Activated naive CD8-positive, alpha-beta T cell treated with anti-CD3 and anti-CD28 coated beads, Interleukin-2, amount 10 ng/mL, durations not matched to agents 7 days and 5 days (primary cell): ENCODE measurements at places on chromosomes 2 and 18.

DNA sequence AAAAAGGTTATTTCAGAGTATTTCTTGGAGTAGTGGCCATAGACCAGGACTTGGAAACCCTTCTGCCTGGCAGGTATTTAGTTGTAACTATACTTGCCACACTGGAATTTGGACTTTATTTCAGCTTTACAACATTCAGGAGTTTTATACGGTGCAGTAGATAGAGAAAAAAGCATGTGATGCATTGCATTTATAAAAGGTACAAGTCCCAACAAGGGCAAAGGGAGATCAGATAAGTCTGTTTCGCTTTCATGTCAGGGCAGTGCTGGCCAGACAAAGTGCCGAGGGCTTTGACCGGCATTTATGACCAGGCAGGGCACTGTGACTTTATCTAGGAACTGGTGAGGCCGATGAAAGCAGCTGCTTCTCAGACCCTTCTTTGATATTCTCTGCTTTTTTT, 145.4 kb downstream of the RTN4 start:
- no peak for DNase-seq

DNA sequence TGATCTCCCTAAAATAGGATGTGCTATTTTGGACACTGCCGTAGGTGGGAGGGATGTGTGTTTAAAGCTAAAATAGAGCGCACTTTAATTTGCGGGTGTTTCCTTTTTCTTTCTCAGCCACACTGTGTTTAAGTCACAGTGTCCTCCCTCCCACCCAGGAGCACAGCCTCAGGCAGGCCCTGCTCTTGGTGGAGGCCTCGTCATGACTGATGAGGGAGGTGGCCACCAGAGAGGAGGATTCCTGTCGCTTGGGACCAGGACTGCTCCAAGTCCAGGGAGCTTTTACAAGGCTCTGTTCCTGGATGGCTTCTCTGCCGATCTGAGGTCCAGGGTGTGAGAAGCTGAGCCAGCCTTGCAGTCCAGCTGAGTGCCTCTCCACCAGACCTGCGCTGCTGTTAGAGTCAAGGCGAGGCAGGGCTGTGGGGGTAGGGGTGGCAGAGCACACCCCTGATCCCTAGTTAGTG, 33.5 kb downstream of the INPP4A start:
- DNase-seq: peak; percentile 22

GRCh38 chr2:176490061-176490861, 221.0 kb downstream of the MTX2 start:
- no peak for DNase-seq

DNA sequence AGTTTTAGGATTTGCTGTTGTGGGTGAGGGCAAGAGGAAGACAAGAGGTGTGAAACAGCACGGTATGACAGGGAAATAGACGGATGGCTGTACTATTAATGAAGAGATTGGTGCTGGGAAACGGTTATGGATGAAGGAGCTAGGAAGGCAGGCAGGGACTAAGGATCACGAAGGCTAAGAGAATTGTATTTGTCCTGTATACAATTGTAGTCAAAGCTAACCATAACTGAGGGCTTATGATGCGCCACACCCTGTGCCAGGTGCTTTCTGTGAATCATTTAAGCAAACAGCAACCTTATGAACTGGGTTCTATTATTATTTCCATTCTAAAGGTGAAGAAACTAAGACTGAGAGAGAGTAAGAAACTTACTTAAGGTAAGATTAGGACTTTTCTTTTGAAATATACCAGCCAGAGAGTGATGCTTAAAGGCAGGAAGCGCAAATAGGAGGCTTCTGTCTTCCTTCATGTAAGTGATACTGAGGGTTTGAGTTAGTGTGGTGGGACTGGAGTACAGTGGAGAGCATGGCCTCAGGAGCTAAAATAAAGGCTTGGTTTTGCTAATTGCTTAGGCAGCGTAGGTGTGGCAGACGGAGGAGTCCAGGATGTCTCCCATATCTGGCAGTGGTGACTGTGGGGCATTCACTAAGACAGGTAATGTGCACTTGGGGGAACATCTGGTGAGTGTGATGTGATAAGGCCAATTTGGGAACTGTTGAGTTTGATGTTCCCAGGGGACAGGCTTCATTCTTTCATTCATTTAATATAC, 85.8 kb downstream of the PLEKHM3 start:
- no peak for DNase-seq

- no peak for DNase-seq
Measured at GRCh38 chr18:9206421-9206820, 69.8 kb downstream of the ANKRD12 start.

GRCh38 chr2:163697846-163698637, 37.8 kb downstream of the FIGN start:
- DNase-seq: no peak

DNA sequence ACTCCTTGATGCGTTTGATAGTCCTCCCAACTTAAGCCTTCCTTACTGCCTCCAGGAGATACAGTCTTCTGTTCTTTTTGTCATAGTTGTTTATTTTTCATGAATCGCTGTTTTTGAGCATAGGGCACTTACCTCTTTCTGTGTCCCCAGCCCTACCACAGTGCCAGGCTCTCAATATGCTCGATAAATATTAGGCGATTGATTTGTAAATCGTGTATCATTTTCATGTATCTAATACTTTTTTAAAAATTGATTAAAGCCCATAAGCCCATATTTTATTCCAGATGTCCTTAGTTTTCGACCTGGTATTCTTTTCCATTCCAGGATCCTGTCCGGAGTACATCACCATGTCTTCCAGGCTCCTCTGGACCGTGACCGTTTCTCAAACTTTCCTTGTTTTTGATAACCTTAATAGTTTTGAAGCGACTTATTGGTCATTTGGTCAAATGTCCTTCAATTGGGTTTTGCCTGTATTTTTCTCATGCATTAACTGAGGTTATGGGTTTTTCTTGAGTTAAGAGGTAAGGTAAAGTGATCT, 444 bp upstream of the MMADHC start:
- no peak for DNase-seq

DNA sequence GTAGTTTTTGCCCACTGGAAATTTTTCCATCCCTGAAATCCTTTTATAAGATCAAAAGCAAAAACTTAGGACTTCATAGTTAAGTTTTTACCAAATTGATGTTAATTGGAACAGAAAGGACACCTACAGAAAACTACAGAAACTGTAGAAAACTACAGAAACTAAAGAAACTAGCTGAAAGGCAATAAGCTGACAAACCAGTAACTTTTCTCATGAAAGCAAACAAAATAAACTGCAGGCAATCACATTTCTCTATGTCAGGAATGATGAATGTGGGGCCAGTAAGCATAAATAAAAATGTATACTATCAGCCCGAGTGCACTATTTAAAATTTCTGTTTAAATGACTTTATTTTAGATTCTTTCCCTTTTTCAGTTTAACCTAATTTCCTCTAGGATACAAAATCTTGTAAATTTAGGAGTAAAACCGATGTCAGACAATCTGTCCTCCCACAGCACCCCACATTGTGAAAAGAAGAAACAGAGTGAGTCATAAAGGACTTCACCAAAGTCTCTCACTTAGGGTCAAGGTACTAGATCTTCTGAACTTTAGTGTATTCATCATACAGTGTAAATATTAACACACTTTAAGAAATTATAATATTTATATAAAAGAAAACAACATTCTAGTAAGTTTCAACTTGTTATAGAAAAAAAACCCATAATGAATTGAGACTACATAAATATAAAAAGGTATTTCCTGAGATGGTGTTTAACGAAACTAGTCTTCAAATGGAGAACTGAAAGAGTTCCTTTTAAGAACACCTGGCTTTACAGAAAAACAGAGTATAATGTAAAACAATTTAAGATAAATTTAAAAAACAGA, 46.6 kb downstream of the USP40 start:
- no peak for DNase-seq

DNA sequence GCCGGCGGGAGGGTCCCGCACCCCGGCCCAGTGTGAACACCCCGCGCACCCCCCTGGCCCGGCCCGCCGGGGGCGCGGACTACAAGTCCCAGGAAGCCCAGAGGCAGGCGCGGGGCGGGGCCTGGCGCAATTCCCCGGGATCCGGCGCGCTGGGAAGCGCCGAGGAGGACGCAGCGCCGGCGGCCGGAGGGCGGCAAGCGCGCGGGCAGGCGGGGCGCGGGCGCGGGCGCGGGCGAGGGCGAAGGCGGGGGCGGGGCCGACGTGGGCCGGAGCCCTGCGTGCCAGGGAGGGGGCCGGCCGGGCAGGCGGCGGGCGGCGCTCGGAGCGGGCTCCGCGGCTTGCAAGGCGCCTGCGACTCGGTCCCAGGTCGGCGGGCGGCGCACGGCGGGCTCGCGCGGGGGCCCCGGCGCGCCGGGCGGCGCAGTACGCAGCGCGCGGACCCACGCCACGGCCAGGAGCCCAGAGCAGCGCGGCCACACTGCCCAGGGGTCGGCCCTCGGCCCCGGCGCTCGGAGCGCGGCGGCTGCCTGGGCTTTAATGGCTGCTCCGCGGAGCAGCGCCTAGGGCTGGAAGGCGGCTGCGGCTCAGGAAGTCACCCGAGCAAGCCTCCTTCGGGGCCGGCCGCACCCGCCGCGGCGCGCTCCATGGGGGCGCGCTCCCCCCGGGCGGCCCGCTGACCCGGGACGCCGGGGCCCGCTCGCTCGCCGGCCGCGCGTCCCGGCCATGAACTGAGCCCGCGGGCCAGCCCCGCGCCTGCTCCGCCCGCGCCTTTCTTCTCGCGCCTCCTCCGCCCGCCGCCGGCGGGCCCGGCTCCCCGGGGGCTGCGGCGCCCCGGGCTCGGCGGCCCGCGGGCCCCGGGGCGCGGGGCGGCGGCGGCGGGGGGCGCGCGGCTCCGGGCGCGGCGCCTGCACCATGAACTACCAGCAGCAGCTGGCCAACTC, at the start of gene AGAP1:
Gene AGAP1, plus strand, starts transcription at position 269 of the 941 bp plus-strand sequence.
- DNase-seq: peak; percentile 52

- DNase-seq: no peak
Measured at GRCh38 chr2:128490881-128491691, 172.4 kb upstream of the HS6ST1 start.

- DNase-seq: no peak
Measured at GRCh38 chr2:182867426-182868053, 1.1 kb upstream of the FRZB start.

GRCh38 chr2:135728064-135728743, 13.5 kb upstream of the UBXN4 start:
- no peak for DNase-seq

GRCh38 chr2:19371996-19372582, 13.7 kb upstream of the OSR1 start:
- DNase-seq: no peak

DNA sequence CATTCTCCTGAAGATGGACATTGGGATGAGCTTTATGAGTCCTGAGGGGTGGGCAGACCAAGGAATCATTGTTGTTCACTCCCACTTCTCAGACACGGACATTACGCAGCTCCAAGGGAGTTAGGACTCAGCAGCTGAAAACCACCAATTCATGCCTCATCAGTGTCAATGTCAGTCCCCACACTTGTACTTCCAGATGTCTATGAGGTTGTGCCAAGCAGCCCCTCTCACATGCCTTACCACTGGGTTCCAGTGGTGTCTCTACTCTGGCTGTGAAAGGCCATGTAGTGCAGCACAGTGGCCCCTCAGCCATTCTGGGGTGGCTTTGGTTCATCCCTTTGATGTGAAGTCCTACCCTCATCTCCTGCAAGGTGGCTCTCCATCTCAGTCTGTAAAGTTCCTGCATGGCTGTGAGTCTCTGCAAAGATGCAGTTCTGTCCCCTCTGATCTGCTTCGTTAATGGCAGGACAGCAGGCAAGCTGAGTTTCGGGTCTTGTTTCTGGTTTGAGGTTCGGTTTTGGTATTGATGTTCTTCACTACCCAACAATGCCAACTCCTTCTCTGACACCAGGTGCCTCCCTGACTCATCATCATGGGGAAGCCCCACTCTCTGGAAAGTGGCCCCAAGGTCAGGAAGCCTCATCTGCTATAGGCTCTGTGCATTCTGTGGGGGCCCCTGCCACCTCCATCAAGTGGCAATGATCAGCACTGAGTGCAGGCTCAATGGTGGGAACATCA, 14.0 kb upstream of the COL6A3 start:
- DNase-seq: no peak

DNA sequence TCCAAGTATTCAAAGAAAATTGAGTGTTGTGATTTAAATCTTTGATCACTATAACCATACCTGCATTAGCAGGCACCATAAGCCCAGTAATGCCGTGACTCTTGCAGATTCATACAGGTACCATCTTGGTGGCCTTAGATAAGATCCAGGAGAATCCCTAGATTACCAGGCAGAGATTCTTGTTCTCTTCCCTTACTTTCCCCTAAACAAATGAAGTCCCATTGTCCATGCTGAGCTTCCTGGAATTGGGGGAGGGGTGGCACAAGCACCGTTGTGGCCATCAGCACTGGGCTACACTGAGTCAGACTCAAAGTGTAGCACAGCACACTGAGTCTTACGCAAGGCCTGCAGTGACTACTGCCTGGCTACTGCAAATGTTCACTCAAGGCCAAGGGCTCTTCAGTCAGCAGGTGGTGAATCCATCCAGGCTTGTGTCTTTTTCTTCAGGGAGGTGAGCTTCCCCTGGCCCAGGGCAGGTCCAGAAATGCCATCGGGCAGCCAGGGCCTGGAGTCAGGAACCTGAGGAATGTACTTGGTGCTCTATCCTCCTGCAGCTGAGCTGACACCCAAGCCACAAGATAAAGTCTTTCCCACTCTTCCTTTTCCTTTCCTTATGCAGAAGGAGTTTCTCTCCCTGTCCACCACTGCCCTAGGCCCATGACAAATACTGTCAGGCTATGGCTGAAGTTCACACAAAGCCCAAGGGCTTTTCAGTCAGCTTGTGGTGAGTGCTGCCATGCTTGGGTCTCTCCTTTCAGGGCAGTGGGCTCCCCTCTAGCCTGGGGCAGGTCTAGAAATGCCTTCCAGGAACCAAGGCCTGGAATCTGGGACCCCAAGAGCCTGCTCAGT, 52.6 kb downstream of the CD28 start:
- DNase-seq: no peak

- DNase-seq: no peak
Measured at GRCh38 chr2:234275515-234275914, 221.4 kb downstream of the ARL4C start.

DNA sequence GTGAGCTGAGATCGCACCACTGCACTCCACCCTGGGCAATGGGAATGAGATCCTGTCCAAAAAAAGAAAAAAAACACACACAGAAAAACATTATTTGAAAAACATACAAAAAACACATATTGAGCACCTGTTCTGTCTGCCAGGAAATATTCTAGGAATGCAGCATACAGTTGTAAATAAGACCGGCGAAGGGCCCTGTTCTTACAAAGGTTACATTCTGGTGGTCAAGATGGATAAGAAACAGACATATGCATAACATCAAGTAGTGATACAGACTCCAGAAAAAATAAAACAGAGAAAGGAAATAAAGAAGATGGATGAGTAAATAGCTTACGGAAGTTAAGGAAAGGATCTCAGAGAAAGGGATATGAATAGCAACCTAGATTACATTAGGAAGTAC, 159.8 kb downstream of the GALNT3 start:
- DNase-seq: no peak

- DNase-seq: no peak
Measured at GRCh38 chr2:219426534-219427136, 8.0 kb upstream of the SPEG start.

- DNase-seq: no peak
Measured at GRCh38 chr18:61435064-61435652, 101.9 kb downstream of the CDH20 start.
